NCI-H1694 treated with DMSO at 0.1 percent for 48 hours (cell line): ENCODE measurements at places on chromosomes 11 and 22.

DNA sequence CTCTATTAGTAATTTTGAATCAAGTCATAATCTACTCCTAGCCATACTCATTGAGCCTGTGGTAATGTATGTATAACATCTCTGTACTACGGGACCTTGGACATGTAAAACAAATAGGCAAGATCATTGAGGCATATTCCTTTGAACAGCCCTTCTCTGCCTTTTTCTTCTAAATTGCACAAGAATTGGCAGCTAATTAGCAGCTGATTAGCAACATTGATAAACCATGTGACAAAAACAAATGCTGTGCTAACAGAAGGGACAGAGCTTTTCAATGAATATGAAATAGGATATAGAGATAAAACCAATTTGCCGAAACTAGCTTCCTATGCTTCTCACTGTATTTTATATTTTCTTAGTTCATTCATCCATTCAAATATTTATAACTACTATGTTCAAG, 1474.2 kb downstream of the FAM181B start:
- DNase-seq: no peak

DNA sequence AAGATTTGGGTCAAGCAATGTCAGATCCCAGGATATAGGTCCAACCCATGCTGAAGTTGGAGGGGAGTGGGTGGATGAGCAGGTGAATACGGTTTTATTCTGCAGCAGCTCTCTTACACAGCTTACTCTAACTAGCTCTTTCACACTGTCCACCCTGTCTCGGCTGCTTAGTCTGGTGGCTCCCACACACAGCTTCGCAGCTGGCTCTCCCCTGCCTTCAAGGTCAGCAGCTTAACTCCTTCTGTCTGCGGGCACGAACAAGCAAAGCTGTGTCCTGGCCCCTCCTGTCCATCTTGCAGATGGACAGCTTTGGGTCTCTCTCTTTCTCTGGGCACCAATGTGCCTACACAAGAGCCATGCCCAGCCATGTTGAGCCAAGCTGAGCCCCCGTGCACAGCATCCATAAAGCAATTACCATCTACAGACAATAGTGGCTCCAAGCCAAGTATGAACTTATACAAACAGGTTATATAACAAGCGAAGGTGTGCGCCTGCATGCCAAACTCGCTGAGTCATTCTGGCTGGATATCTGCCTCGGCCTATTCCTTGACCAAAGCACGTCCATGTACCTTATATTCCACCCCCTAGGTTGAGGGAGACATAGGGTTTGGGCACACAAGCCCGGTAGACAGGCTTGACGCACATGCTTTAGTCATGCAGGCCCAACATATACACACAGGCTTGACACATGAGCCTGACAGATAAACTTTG, 1307.8 kb upstream of the RAG2 start:
- no peak for DNase-seq

DNA sequence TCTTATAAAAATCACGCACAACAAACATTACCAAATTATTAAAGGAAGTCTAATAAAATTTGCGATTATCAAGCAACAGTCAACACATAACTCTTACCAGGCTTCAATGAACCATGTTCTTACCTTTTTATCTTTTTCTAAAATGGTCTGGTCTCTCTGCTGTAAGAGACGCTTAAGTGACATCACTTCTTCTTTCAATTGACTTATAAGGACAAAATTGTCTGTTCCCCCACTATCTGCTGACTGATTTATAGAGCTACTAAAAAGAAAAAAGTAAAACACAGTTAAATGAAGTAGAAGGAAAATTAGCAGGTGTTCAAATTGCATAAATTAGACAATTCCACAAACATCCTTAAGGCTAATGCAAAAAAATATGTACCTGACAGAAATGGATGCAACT, 10.9 kb downstream of the FAM76B start:
- no peak for DNase-seq

DNA sequence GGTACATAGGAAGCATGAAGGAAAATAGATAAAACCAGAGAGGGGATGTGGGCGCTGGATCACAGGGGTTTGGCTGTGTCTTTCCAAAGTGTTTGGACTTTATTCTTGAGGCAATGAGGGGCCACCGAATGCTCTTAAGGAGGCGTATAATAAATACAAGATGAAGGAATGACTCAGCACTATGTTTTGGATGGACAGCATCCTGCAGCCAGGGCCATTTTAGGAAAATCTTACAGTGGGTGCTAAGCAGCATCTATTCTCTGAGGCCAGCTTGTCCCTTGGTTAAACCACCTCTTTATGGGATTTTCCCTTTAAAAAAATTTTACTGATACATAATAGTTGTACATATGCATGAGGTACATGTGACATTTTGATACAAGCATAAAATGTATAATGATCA, 4.3 kb upstream of the LDHA start:
- DNase-seq: no peak

- DNase-seq: no peak
Observed at GRCh38 chr11:110434952-110435779, 5.4 kb downstream of the FDX1 start.

GRCh38 chr22:49023879-49024774, 803.5 kb downstream of the BRD1 start:
- no peak for DNase-seq

DNA sequence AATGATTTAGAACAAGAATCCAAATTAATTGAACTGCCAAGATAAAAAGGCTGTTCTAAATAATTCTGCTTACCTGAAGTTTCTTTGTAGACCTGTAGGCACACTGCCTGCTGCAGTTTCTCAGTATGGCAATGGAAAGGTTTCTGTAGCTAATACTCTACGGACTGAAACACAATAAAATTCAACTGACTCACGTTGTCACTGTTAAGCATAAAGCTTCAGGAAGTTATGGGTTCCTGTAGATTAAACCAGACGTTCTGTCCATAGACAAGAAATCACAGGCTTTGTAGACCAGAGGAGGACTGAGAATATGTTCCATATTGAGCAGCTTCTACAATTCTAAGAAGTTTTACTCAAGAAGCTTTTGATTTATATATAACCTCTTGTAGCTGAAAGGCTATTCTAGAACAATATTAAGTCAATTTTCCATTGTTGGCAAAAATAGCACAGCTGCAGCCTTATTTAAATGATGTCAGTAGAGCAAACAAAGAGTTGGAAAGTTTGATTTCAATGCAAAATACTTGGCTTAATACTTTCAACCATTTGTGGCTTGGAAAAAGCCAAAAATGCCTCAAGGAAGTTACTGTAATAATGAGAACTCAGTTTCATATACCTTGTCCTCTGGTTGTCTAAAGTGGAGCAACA, at the start of gene GLYATL2:
TSS of gene GLYATL2 (minus strand) at position 344 of the 645 bp plus-strand sequence. CDS start 5,092 bp downstream, outside the sequence.
- no peak for DNase-seq

GRCh38 chr11:30125456-30125855, 105.4 kb upstream of the FSHB start:
- DNase-seq: no peak

DNA sequence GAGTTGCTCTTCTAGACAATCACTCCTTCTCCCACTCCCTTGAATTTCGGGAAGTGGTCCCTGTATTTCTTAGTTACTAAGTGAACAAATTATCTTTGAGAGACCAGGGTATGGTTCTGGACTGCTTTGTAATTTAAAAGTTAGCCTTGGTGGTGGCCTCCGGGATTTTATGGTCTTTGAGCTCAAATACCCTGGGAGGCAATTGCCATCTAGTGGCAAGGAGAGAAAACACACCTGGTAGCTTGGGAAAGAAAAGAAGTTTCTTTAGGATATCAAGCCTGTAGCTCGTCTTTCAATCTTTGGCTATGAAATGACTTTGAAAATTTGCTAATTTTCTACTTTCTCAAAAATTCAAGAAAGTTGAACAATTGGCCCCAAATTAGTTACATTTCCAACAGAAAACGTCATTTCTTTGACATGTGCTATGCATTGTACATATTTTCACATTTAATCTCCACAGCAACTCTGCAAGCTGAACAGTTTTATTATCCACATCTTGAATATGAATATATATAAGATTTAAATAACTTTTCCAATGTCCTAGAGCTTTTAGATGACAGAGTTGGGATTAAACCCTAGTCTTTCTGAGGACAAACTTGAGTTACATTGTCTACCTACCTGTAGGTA, 39.1 kb downstream of the MMP27 start:
- no peak for DNase-seq

GRCh38 chr22:40651057-40651456, 14.5 kb upstream of the MRTFA start:
- no peak for DNase-seq

DNA sequence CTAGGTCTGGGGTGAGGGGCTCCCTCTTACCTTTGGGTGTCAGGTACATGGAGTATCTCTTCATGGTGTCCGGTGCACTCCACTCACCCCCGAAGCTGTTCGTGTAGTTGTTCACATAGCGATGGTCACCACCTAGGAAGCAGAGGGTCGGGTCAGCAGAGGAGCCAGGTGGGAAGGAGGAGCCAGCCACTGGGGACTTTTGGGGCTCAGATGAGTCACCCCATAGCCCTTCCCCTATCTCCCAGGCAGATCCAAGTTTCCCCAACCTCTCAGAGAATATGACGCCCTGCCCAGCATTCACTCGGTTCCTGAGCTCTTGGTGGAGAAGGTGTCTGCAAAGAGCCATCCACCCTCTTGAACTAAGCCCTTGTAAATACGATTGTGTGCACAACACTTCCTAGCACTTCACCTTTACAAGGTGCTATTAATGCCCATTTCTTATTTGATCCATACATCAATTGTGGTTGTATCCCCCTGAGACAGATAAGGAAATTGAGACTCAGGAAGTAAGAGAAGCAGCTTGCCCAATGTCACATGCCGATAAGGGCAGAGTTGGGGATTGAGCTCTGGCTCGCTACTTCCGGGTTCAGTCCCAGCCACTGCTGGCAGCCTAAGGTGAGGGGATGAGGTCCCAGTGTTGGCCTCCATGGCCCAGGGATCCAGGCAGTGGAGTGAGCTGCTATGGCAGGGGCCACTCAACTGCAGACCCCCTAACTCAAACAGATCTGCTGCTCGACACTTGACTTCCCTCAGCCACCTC, 14.8 kb downstream of the TRIM29 start:
- no peak for DNase-seq

DNA sequence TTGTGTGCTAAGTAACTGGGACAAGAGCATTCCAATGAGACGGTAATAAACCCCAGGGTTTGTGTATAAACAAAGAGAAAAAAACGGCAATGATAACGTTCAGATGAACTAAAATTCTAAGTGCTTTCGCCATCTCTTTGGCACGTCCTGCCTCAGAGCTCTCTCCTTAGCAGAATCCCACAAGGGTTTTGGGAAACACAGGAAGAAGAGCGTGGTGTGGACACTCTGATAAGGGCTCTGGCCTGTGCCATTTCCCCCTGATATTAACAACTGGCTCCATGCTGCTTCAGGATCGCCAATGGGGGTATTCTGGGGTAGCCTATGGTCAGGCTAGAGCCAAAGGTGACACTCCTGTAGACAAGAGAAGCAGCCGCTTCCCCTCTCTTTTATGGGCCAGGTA, 18.4 kb downstream of the ABCC8 start:
- no peak for DNase-seq

DNA sequence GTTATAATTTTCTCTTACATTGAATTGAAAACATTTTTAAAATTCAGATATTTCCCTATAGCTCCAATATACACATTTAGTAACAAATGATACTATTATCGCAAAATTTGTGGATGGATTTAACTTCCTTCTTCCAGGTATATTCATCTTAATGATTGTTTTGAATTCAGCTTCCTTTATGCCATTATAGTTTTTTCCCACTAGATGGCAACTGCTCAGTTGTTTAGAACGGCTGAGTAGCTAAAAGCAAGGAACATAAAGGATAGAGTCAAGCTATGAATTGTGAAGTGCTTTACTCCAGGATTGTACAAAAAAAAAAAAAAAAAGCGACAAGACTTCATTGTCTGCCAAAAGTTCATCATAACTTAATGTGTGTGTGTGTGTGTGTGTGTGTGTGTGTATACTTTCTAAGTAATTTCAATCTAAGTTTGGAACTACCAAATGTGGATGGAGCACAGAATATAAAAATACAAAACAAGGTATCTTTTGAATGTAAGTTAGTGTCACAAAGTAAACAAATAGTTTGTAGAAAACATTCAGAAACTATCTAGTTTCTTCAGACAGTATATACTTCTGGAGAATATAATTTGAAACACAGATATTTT, 846.4 kb downstream of the DLG2 start:
- DNase-seq: no peak

DNA sequence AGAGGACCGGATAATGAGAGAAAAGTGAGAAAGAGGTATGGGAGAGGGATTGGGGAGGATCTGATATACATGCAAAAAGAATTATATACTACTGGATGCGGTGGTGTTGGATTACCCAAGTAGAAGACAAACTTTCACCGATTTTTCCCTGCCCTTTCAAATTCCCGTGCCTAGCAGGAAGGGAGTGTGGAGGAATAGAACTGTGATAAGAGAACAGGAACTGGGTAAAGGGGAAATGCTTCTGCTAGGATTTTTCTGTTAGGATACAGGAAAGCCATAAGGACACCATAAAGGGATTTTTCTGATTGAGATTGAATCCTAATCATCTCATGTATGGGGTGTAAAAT, 480 bp upstream of the MTMR2 start:
- no peak for DNase-seq

DNA sequence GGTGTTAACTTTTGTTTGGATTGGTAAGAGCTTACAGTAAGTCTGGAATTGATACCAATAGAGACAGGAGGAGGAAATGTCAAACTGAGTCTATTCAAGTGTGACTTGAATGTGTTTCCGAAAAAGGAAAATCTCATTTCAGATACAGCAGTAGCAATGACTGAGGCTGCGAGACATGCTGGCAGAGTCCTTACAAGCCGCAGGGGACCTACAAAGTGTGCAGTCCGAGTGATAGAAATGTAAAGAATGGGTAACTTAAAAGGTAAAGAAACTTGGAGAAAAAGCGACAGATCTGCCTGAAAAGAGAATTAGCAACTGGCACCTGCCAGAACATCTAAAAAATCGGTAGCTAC, 444 bp downstream of the CWF19L2 start:
- no peak for DNase-seq

GRCh38 chr11:94639901-94640721, 72.9 kb downstream of the PIWIL4 start:
- no peak for DNase-seq

- no peak for DNase-seq
Observed at GRCh38 chr11:66767666-66768065, 38.6 kb upstream of the SPTBN2 start.

DNA sequence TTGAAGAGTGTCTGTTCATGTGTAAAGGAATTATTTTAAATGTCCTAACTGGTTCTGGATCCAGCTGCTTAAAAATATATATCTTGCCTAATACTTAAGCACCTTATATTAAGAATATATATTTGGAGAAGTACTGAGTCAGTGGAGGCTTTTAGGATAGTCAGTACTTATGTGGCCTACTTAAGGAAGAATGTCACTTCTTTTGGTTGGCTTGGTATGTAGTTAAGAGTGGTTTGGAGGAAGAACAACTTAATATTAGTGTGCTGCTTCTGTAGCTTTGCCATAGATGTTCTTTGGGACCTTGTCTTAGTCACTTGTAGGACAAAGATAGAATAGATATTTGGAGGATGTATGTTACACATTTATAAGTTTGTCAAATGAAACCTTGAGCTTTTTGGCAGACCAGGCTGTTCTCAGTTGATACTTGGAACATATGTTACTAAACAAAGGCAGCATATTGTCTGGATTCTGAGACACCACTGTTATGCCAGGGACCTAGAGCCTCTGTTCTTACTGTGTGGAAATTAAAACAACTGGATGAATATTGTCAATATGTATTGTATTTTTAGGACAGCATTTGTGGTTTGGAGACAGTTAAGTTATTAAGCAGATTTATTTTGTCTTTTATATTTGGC, 4.9 kb downstream of the HIPK3 start:
- no peak for DNase-seq
